ENCODE measurements at places on chromosomes 5 and 9.

DNA sequence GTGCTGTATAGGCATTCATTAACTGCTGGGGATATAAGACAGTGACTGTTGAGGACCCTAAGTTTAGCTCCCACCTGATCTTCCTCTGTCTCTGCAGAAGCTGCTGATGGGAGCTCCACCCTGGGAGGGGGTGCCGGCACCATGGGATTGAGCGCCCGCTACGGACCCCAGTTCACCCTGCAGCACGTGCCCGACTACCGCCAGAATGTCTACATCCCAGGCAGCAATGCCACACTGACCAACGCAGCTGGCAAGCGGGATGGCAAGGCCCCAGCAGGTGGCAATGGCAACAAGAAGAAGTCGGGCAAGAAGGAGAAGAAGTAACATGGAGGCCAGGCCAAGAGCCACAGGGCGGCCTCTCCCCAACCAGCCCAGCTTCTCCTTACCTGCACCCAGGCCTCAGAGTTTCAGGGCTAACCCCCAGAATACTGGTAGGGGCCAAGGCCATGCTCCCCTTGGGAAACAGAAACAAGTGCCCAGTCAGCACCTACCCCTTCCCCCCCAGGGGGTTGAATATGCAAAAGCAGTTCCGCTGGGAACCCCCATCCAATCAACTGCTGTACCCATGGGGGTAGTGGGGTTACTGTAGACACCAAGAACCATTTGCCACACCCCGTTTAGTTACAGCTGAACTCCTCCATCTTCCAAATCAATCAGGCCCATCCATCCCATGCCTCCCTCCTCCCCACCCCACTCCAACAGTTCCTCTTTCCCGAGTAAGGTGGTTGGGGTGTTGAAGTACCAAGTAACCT is 22.1 kb downstream of the PCDHGC5 start:
- DNase-seq: no peak

DNA sequence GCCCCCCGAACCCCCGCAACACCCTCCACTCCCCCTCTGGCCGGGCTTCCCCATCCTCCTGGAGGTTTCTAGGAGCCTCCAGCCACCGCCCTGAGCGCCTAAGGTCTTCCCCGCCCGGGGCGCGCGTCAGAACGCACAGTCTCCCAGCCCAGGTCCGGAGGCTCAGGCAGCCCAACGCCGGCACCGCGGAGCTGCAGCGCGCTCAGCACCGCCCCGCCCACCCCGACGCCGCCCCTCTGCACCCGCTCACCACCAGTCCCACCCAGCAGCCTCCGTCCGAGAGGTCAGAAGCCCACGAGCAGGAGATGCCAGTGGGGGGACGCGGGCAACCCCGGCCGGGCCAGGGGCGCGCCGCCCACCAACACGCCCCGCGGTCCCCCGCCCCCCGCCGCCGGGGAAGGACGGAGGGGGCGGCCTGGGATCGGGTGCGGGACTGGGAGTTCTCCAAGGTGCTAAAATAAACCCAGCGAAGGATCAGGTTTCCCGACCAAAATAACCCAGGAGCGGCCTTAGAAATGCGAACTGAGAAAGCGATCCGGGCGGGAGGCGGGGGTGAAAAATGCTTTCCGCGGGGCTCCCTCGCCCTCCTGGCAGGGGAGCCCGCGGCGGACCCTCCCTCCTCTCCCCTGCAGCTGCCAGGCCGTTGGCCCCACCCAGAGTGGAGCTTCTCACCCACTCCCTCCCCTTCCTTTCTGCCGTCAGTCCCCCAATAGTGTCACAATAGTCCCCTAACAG is 6.5 kb upstream of the FAM78A start:
- peak; percentile 12 for DNase-seq

DNA sequence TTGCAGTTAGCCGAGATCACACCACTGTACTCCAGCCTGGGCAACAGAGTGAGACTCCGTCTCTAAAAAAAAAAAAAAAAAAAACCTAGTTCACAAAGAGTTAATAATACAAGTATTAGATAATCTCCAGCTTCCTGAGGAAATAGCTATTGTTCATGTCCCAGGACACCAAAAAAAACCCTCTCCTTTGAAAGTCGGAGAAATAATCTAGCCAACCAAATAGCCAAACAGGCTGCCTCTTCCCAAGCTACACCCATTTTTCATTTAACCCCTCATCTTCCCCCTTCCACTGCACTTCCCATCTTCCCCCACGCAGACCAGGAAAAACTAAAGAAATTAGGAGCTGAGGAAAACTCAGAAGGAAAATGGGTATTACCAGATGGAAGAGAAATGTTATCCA is 23.6 kb downstream of the CNOT8 start:
- peak; percentile 68 for DNase-seq

- no peak for DNase-seq
Observed at GRCh38 chr5:12242950-12243888, 339.0 kb upstream of the CTNND2 start.

DNA sequence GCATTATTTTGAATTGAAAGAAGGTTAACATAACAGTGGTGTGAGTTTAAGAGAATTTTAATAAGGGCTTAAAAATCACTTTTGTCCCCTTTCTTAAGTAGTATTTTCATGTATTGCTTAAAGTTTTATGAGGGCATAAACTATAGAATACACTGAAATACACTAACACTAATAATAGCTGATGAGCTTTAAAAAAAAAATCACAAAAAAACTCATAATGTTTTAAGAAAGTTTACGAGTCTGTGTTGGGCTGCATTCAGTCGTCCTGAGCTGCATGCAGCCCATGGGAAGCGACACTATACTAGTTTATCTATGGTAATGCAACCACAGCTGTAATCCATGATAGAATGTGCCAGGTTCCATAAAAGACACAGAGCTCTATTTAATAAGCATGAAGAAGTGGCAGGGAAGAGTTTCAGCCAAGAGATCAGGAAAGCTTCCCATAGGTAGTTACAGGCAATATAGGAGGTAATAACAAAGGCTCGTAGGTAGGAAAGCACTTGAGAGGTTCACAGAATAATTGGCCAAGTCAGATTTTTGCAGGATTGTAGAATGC is 4.5 kb downstream of the SREK1IP1 start:
- DNase-seq: no peak

- DNase-seq: no peak
Observed at GRCh38 chr9:78765861-78766260, 468.9 kb downstream of the PSAT1 start.

DNA sequence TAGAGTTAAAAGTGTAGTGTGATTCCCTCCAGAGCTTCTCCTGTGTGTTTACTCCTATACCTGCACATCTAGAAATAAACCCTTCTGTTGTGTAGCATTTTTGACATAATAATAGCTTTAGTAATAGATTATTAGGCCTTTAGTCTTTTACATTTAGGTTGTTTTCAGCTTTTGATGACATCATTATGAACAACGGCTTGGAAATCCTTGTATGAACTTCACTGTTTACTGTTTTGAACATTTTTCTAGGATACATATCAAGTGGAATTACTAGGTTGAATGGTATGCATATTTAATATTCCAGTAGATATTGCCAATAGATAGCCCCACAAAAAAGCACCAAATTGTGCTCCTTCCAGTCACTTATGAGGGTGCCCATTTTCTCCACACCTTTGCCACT is 174.0 kb downstream of the ARHGAP26 start:
- no peak for DNase-seq

DNA sequence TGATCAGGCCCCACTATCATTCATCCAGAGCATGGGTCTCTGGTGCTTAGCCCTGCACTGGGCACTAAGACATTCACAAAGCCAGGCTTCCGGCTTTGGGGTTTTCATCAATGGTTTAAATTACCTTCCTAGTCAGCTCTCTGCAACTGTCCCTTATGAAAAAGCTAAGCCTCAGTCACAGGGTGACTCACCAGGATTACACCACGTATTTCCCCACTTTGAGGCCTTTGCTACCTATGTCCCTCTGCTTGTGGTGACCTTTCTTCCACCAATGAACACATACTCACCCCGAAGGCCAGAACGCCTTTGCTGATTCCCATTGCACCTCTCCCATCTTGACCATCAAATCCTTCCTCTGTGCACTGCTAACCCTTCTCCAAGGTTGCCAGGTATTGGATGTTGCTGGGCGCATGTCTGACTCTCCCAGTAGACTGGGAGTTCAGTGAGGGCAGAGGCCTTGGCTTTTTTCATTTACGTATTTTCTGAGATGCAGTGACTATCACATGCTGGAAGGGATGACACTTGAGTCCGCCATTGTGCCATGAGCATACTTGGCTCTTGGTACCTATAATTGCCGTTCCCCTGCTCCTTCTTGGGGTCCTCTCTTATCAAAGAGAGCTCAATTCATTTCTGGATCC is 58.7 kb upstream of the TNFSF8 start:
- DNase-seq: no peak

- DNase-seq: no peak
Observed at GRCh38 chr5:91379246-91379913, 3.7 kb downstream of the ARRDC3 start.

- peak; percentile 80 for DNase-seq
Observed at GRCh38 chr5:160071516-160071915, 47.7 kb downstream of the PWWP2A start.

GRCh38 chr9:69131682-69132081 is 42.4 kb upstream of the TJP2 start:
- DNase-seq: peak; percentile 93

GRCh38 chr9:137128862-137129455 is 10.0 kb upstream of the GRIN1 start:
- peak; percentile 17 for DNase-seq

DNA sequence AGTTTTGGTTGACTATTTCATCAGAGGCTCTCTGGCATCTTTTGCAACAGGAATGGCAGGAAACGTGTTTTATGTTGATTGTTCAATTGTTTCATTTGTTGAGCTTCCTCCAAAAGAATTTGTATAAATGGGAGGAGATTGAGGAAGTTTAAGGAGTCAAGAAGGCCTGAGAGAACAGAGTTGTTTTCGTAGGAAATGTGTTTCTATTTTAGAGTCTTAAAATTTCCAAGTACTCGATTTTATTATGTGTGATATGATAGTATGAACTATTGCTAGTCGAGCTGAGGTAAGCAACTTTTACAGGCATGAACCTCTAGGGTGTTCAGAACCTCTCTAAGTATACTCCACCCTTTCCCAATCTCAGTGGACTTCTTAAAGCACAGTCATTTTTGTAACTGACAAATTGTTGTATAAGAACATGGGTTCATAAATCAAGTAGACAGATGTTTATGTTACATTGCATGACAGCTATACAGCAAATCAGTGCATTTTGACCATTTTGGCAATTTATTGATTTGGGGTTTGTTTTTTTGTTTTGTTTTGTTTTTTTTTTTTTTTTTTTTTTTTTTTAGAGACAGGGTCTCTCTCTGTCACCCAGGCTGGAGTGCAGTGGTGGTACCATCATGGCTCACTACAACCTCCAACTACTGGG is 47.4 kb downstream of the POLK start:
- DNase-seq: peak; percentile 85

GRCh38 chr5:129664336-129664937 is 83.5 kb upstream of the MINAR2 start:
- DNase-seq: peak; percentile 69

- no peak for DNase-seq
Observed at GRCh38 chr5:167594061-167594435, 697.4 kb upstream of the WWC1 start.

GRCh38 chr5:1052076-1052475 is 43.5 kb downstream of the NKD2 start:
- no peak for DNase-seq

DNA sequence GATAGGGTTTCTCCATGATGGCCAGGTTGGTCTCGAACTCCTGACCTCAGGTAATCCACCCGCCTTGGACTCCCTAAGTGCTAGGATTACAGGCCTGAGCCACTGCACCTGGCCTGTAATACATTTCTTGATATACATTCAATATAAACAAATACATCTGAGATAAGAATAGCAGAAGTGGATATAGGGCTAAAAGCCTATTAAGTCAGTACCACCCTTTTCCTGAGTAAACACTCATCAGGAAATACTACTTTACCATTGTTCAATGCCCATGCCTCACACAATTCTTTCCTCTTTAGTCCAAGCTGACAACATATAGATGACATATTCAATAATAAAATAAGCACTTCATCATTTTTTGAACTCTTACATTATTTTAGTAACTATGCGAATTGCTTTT is 64.8 kb downstream of the MRPS27 start:
- no peak for DNase-seq

GRCh38 chr5:138603249-138603920 is 28.2 kb upstream of the HSPA9 start:
- DNase-seq: peak; percentile 56

DNA sequence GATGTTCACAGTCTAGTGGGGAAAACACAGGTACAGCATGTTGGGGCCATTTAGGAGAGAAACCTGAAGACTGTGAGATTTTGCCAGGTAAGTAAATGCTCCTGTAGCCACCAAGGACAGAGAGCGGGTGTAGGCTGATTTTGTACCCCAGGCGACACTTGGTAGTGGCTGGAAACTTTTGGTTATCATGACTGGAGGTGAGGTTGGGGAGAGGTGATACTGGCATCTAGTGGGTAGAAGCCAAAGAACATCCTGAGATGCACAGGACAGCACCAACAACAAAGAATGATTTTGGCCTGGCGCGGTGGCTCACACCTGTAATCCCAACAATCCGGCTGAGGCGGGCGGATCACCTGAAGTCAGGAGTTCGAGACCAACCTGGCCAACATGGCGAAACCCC is 38.8 kb upstream of the PWWP2A start:
- no peak for DNase-seq

DNA sequence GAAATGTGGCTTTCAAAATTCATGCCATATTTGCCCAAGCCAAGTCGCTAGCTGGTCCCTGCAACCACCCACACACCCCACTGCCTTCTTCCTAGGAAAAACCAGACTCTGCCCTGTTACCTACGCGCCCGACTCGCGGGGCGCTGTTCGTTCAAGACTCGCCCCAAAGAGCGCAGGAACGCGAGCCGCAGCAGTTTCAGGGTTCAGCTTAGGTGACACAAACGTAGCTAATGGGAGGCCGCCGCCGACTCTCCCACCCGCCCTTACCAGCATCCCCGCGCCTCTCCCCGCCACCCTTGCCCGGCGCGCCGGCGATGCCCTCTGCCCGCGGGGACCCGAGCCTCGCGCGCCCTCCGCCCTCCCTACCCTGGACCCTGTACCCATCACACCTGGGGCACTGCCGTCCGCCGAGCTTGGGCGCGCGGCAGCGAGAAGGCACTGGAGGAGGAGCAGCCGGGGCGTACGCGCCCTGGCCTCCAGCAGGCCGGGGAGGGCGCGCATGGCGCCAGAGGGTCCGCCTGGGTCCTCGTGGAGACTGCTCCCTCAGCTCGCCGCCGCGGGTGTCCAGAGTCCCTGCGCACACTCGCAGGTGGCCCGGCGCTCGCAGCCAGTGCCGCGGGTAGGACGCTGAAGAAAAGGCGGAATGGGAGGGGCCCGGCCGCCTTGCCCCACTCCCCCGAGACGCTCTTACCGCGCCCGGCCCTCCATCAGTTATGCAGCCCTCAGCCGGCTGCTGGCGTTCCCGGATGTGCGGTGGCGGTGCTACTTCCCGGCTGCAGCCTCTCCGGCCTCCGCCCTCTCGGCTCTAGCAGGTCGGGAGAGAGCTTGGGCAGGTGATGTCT is at the start of gene EMB:
Gene EMB (minus strand): TSS at position 638 of the 842 bp plus-strand sequence. CDS start 137 bp downstream, at position 501.
- peak; percentile 1 for DNase-seq

Measured in fibroblast of pulmonary artery (primary cell).